ENCODE measurements at places on chromosomes 16 and 17.

GRCh38 chr17:80491478-80492342 lies 15.3 kb upstream of the NPTX1 start:
- DNase-seq: no peak

GRCh38 chr17:58384897-58385296 lies 32.4 kb downstream of the RNF43 start:
- no peak for DNase-seq

GRCh38 chr16:66382966-66383299 lies 16.4 kb downstream of the CDH5 start:
- no peak for DNase-seq

- no peak for DNase-seq
These were observed 16.6 kb upstream of the TRPV3 start for GRCh38 chr17:3574231-3574630.

DNA sequence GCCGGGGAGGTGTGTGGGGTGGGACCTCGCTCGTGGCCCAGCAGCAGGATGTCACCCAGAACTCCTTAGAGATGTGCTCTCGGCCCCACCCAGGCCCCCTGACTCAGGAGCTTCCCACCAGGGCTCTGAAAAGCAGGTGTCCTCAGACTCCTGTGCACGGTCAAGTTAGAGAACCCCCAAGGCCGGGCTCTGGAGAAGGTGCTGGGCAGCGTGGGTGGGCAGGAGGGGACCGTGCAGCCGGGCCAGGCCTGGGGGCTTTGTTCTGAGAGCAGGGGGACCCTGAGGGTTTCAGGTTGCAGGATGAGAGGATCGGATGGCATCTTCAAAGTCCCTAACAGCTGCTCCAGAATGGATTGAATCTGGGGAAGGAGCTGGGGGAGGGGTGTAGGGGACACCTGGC lies 164.4 kb upstream of the CIBAR2 start:
- DNase-seq: no peak

GRCh38 chr17:60158751-60159478 lies 9.1 kb downstream of the CA4 start:
- DNase-seq: no peak

DNA sequence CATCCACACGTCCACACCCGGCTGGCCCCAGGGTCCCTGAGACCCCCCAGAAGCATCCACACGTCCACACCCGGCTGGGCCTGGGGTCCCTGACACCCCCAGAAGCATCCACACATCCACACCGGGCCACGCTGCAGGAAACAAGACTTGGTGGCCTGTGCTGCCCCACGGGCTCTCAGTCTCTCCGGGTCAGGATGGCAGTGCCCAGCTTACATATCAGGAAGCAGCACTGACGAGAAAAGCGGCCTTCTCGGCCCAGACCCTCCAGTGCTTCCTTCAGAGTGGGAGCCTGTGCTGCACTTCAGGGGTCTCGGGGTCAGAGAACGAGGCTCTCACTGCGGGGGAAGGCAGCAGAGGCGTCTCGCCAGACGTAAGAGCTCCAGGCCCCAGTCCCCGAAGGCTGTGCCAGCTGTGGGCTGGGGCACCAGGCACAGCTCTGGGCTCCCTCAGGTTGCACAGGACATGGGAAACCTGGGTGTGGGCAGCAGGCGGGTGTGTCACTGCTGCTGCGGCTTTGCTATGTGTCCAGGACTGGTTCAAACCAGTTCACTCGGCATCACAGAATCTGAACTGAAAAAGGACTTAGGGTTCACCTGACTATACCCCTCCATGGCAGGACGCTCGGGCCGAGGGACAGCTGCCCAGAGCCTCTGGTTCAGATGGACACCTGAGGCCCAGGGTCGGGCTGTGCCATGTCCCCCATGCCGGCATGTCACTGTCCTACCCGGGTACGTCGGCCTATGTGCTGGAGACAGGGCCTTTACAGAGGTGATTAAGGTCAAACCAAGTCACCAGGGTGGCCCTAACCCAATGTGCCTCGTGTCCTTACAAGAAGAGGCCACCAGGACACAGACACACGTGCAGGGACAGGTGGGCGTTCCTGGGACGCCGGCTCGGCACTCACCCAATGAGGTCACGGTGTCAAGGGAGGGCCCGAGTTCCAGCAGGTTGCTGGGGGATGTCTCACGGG lies 40.2 kb upstream of the CHMP6 start:
- no peak for DNase-seq

- DNase-seq: peak; percentile 66
These were observed 768 bp upstream of the TBX6 start for GRCh38 chr16:30092373-30093010.

DNA sequence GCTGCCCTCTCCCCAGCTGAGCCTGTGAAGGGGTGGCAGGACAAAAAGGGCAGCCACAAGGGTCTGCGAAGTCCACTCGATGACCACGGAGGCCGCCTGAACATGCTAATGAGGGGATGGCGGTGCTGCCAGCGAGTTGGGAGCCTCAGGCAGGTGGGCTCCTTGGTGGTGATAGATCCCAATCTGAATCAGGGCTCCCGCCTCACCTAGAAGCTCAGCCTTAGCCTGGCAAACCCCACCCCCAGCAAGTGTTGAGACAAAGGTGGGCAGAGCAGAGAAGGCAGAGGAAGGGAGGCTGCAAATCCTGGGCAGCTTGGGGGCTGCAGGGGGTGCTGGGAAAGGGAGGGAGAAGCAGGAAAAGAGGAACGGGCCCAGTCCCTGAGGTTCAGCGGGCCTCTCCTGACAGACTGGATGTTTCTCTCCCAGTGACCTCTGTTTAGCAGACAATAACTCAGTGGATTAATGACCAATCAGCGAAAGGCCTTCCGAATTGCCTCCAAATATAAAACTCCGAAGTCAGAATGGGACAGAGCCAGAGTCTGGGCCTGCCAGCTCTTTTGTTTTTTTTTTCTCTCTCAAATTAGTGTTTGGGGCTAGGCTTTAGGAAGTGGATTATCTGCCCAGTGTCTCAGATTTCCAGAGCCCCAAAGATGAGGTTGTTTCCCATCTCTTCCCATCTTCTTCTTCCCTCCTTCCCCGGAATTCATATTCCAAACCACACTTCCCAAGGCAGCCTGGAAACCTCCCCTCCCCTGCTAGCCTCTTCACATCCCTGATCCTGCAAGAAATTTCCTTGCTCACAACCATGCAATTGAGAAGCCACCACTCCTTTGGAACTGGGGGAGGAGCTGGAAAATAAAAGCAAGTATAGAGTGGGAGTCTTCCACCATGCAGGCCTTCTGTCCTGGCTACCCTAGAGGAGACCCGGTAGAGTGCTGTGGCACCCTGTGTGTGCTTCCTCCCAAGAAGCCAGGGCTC lies 15.2 kb upstream of the HOXB2 start:
- no peak for DNase-seq

GRCh38 chr17:55496094-55496881 lies 15.0 kb downstream of the SMIM36 start:
- no peak for DNase-seq

GRCh38 chr16:49261930-49262329 lies 19.7 kb downstream of the CBLN1 start:
- no peak for DNase-seq

DNA sequence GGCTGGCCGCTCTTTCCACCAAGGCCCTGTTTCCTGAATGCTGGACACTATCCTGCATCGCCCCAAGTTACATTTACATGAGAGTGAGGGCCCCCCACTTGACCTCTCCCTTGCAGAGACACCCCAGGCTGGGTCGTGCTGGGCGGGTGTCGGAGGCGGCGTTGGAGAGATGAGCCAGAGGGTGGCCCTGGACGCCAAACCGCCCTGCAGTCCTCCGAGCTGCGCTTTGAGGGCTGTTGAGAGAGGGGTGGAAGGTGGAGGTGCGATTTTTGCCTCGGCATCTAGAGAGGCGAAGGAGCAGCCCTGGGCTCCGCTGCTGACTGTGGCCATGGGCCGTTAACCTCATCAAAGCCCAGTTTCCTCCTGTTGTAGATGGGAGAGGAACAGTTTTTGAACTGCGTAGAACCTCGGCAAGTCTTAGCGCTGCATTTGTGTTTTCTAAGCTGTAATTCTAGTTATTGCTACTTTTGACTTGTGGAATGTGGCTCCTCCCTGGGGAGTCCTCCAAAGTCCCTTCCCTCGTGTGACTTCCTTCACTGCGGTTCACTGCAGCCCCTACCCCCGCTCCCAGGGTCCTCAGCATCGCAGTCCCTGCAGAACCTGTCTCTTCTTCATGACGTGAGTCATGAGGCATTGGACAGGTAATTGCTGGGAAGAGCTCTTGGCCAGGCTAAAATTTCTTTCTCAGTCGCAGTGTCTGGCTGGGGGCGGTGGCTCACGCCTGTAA lies 986 bp upstream of the ELOB start:
- DNase-seq: peak; percentile 28

GRCh38 chr16:30084816-30085159 lies 6.9 kb downstream of the TBX6 start:
- no peak for DNase-seq

DNA sequence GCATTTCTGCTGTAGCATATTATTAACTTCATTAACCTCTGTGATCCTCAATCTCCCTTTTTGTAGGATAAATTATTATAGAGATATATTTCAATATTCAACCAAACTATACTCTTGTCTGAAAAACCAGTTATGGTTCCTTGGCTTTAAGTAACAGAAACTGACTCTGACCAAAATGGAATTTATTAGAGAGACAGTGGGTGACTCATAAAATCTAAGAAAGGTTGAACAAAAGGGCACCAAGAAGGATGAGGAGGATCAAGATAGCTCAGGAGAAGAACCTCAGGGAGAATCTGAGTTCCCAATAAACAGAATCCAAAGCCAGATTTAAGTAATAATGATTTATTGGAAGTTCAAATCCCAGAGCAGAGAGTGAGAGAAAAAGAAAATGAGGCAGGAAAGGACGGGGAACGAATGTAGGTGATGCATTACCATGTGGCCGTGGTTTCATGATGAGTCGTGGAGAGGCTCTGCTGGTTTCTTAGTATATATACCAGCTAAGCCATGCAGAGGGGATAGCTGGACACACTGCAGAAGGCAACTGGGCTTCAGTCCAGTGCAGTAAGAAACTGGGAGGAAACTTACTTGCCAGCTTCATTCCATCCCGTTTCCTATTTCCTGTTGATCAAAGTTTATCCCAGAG lies 151.5 kb upstream of the GOT2 start:
- no peak for DNase-seq

GRCh38 chr16:78703936-78704335 lies 604.5 kb downstream of the WWOX start:
- no peak for DNase-seq

DNA sequence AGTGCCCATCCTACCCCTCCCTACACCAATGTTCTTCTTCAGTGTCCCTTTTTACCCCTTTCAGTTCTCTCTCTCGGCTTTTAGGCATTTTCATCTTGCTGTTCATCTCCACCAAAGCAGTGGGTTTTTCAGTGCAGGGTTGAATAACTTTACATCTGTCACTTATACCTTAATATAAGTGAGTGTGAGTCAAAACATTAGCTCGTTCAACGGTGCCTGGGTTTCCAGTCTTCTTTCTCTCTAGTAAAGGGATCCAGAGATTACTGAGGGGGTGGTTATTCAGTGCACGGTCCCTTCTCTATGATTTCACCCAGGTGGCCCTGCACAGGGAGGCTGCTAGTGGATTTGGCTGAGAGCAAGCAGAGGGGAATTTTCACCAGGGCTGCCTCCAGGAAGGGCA lies 210.6 kb upstream of the CDH5 start:
- no peak for DNase-seq
